ENCODE measurements at places on chromosomes 2 and 18. TPM values are rescaled to one million over a fixed set of nuclear protein-coding genes. Genes with fewer than 3 reads are reported as not detected.
A peak's percentile ranks its signal among the peaks of the same experiment; 100 is the strongest.

CCDC178 gene
- 0.24 TPM for polyA plus RNA-seq

GRCh38 chr2:106115250-106115649 is 78.9 kb downstream of the UXS1 start:
- DNase-seq: no peak

DNA sequence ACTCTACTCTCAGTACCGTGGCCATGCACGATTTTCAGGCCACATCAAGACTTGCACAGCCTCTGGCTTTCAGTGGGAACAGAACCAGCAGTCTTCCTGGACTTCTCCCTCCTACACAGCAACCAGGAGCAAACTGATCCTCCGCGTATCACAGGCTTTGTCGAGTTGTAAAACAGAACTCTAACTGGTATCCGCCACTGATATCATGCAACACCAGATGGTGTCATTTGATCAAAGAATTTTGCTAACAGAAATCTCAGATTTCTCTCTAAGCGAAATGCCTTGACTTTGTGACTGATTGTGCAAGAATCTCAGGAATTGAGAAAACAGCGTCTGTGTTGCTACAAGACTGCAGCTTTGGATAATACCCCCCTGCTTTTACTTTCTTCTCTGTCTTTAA is 85.7 kb downstream of the COPS8 start:
- peak; percentile 18 for DNase-seq

GRCh38 chr18:37720663-37721062 is 155.1 kb upstream of the CELF4 start:
- no peak for DNase-seq

- no peak for DNase-seq
These were observed 89.9 kb downstream of the LYPD6 start for GRCh38 chr2:149420053-149420963.

SPC25 gene
- polyA plus RNA-seq: 61.9 TPM

DNA sequence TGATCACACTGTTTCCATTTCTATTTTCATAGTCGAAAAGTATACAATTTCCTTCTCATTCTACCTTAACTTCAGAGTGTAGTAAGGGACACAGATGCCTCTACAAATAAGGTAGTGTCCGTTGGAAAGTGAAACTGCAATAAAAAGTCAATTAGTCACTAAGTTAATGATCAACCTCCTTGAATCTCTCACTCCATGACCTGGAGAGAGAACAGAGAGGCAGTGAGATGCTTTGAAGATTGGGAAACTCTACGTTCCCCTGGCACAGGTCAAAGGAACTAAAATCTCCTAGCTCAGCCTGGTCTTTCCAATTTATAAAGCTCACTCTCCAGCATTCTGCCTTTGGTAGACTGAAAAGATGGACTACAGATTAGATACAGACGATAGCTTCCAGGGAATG is 153.8 kb upstream of the ACAA2 start:
- DNase-seq: no peak

GRCh38 chr18:39406941-39407340 is 1841.3 kb upstream of the CELF4 start:
- DNase-seq: no peak

DNA sequence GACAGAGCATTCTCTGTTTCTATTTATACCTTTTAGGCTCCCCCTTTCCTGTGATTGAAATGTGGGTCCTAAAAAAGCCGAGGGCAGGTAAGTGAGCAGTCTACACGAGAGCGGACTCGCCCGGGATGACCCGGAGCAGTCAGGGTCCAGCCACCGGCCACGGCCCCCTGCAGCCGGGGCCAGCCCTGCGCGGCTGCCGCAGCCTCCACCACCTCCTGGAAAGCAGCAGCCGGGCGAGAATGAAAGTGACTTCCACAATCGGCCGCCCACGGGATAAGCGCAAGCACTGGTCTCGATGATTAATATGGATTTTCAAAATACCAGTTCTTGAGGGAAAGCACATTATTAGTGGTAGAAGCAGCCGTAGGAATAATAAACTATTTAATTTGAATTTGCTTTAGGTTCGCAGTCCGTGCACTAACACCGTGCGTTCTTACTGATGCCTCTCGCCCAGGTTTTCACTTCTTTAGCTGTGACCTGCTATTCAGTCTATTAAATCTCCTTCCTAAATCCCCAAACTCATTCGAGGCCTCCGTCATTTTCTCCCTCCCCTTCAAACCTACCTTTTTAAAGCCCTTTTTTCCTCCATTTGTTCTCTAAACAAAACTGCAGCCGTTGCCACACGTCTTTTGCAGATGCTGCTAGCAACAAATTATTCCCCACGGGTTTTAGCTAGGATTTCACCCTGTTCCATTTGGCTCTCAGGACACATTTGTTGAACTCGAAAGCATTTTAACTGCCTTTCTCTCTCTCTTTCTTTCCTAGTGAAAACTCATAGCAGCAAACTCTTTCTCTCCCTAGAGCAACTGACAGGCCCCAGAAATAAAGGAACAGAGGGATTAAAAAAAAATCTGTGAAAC is 1015.1 kb upstream of the PIK3C3 start:
- no peak for DNase-seq

LHCGR gene
- 0.54 TPM for polyA plus RNA-seq

DNA sequence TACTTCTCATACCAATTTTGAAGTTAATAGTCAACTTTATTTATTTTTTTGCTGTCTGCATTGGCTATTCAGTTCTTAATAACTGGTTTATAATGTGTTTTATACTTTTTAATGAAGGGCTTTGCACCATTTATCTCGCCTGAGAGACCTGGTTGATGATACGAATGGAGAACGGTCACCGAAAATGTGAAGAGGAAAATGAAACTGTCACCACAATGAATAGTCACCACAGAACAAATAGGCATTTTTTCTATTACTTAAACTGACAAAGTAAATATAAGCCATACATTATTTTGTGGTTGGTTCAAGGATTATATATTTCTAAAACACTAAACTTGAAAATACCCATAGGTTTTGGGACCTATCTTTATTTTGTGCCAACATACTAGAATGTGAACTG is 20.4 kb downstream of the C18orf54 start:
- DNase-seq: no peak

LOXHD1 gene
- polyA plus RNA-seq: not detected

GRCh38 chr2:144332356-144333142 is 187.4 kb downstream of the ZEB2 start:
- DNase-seq: peak; percentile 89

DNA sequence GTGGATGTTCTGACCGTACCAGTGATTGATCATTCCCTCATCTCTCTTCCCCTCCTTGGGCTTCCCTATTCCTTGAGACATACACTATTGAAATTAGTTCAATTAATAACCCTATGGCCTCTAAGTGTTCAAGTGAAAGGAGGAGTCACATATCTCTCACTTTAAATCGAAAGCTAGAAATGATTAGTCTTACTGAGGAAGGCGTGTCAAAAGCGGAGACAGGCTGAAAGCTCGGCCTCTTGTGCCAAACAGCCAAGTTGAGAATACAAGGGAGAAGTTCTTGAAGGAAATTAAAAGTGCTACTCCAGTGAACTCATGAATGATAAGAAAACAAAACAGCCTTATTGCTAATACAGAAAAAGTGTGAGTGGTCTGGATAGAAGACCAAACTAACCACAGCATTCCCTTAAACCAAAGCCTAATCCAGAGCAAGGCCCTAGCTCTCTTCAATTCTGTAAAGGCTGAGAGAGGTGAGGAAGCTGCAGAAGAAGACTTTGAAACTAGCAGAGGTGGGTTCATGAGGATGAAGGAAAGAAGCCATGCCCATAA is 144.4 kb upstream of the LYPD6 start:
- DNase-seq: no peak

DNA sequence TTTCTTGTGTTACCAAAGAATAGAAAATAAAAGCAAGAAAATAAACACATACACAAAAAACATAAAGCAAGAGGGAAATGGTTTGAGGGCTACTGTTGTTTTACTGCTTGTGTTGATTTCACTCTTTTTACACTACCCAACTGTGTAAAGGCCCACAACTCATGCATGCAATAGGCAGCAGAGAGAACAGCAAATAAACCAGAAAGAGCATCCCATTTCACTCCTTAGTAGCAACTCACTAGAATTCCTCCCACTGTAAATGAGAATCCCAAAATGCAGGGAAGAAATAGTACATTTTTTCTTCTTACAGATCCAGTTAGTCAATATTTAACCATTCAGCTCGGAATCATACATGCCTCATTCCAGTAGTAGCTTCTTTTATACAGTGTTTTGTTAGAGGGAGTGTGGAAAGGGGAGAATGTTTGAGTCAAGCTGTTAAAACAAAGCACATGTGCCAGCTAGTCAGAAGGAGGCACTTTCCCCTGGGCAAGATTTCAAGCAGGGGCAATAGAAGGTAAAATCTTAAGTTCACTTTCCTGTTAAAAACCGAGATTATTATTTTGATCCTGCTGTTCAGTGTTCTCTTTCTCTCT is 147.2 kb upstream of the FAM98A start:
- no peak for DNase-seq

GRCh38 chr2:33425586-33426031 is 50.8 kb upstream of the RASGRP3 start:
- DNase-seq: no peak

RBMS1 gene
- polyA plus RNA-seq: 111 TPM

WDR12 gene
- polyA plus RNA-seq: 233 TPM

IL36RN gene
- not detected for polyA plus RNA-seq

GCG gene
- polyA plus RNA-seq: not detected

DNA sequence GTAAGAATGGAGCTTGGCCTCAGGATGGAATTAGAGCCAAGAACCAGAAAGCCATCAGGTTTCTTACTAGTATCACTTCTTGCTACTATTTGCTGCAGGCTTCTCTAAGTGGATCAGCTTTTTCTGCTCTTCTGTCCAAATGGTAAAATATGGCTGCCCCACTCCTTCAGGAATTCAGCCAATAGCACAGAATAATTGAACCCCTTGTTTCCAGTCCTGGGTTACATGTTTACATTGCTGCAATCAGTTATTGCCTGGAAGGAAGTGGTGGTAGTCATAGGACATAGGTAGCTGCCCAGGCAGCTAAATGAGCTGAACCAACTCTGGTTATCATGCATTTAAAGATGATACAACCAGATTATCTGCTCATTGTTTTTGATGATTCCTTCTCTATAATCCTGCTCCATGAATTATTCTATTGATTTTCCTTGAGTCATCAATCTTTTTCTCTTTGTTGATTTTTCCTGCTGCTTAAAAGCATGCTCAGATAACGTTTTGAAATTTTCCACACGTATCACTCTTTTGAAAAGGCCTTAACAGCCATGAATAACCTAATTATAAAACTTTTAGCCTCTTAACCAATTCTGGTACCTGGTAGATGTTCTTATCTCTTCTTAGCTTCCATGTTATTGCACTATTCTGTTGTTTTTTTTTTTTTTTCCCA is 12.6 kb downstream of the AGPS start:
- no peak for DNase-seq

- DNase-seq: no peak
These were observed 26.8 kb upstream of the HAAO start for GRCh38 chr2:42819160-42819559.

IL1R1 gene
- polyA plus RNA-seq: not detected

- DNase-seq: peak; percentile 64
These were observed 13.2 kb downstream of the SERPINE2 start for GRCh38 chr2:224025874-224026273.

C2orf80 gene
- 0.92 TPM for polyA plus RNA-seq

KCNJ3 gene
- polyA plus RNA-seq: 0.19 TPM

GRCh38 chr2:3208591-3208990 is 169.0 kb downstream of the EIPR1 start:
- no peak for DNase-seq

DNA sequence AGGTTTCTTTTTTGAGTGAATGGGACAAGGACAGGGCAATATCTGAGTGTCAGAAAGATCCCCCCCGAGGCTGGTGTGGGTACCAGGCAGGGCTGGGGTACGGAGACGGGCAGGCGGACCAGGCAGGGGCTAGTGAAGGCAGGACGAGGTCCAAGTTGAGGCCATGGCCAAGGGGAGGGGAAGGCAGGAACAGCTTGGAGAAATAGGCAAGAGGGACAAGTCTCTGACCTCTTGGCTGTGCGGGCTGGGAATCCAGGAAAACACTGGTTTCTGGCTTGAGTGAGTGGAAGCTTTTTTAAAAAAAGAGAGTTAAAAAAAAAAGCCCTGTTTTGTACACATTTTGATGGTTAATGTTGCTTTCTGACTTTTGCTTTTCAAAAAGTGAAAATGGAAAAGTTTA is 30.3 kb downstream of the ASAP2 start:
- no peak for DNase-seq

HDLBP gene
- 230 TPM for polyA plus RNA-seq

DNA sequence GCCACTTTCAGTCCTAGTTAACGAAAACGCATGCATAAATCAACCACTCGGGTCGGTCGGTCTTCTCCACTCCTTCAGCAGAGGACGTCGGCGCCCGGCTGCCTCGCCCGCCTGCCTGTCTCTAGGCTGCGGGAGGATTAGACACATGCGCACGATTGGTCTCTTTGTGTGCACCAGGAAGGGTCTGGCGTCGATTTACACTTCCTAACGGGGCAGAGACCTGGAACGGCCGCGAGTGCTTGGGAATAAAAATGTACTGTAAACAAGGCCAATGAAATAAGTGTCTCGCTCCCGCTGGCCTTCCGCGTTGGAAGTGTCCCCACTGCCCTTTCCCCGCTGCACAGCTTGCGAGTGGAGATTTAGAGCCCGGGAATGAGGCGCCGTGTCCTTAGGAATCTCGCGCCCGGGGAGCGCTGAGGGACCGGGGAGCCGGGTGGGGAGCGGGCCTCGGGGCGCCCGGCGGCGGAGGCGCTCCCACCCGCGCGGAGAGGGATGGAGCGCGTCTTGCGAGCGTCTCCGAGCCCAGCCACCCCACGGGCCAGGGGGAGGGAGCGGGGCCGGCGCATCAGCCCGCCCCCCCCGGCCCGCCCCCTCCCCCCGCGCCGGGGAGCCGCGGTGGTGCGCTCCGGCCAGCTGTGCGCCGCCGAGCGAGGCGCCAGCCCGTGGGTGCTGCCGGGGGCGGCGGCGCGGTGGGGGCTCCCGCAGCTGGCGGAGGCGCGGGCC is at the start of gene DOK6:
DOK6 (plus strand) TSS at position 636 of the 723 bp plus-strand sequence.
- DNase-seq: peak; percentile 80

RAMP1 gene
- polyA plus RNA-seq: 1.7 TPM

DNA sequence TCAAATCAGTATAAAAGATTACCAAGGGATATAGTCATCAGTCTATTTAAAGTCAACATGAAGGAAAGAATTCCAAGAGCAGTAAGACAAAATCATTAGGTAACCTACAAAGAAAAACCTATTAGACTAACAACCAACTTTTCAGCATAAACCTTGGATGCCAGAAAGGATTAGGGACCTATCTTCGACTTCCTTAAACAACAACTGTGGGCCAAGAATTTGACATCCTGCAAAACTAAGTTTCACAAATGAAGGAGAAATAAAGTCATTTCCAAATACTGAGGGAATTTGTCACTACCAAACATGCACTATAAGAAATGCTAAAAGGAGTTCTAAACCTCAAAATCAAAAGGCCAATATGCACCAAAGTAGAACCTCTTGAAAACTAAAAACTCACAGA is 147.9 kb upstream of the TFPI start:
- DNase-seq: peak; percentile 20

ATG16L1 gene
- polyA plus RNA-seq: 12.3 TPM

DNA sequence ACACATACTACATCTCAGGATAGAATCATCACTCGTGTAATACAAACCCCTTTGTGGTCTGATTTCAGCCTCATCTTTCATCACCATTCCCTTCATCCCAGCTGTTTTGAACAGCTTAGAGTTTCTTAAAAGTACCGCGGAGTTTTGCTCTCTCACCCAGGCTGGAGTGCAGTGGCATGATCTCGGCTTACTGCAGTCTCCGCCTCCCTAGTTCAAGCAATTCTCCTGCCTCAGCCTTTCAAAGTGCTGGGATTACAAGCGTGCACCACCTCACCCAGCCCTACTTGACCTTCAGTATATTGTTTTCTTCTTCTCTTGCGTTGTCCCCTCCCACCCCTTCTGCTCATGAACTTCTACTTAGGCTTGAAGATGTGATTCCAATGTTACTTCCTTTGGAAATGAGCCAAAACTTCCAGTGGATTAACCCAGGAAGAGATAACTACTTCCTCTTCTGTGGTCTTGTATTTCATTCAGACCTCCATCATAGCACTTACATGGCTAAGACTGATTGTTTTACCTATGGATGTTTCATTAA is 15.8 kb downstream of the ERLEC1 start:
- no peak for DNase-seq
